ENCODE measurements at places on chromosomes 5 and 9.

DNA sequence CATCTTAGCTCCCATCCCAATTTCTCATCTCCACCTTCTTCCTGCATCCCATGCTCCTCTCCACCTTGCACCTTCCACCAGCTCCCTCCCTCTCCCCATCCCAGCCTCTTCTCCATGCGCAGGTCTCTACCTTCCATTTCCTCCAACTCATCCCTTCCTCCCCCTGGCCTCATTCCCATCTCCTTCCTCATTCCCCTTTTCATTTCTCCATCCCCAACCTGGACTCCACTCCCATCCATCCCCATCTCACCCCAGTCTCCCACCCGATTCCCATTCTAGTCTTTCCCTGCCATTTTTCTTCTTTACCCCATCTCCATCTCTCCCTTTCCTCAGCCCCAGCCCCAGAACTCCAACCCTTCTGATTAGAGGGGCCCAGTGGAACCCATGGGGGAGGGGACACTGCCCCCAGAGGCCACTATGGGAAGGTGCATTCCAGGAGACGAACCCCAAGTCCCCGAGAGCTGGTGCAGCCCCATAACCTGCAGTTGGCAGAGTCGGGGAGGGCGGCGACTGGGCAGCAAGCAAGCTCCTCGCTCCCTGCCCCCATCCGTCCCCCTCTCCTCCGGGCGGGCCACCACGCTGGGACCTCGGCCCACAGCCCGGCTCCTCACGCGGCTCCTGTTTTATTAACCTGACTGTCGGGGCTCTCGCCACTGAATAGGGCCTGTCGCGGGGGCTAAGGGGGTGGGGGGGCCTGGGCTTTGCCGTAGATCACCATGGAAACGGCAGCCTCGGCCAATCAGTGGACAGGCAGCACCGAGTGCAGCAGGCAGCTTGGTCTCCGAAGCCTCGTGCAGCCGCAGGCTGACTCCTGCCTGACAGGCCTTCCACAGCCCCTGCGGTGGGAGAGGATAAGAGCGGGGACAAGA lies 66.7 kb downstream of the PCDH1 start:
- peak; percentile 49 for DNase-seq

- no peak for DNase-seq
Measured at GRCh38 chr5:118592229-118593002, 395.9 kb downstream of the DTWD2 start.

DNA sequence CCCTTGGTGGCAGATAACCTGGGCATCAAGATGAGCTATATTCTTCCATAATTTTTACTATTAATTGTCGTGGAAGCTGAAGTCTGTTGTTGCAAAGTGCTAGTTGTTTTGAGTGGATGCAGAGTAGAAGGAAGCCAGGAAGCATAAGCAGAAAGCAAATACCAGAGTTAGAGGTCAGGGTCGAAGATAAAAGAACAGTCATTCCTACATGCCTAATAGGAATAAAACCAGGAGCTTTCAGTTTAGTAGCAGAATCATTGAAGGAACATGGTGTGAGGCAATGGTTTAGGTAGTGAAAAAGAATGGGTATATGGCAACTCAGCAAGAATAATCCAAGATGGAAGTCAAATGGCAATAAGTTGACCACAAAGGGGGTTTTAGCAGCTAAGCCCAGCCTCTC lies 121.6 kb upstream of the FST start:
- no peak for DNase-seq

GRCh38 chr9:107647141-107647540 lies 157.6 kb upstream of the KLF4 start:
- DNase-seq, result no peak
